ENCODE measurements at places on chromosomes 5 and 9.

GRCh38 chr9:110638381-110638954 is 30.1 kb upstream of the MUSK start:
- no peak for DNase-seq

GRCh38 chr9:130157079-130157478 is 15.1 kb upstream of the NCS1 start:
- DNase-seq = no peak

- no peak for DNase-seq
These were observed 67.6 kb downstream of the DPYSL3 start for GRCh38 chr5:147442224-147442623.

DNA sequence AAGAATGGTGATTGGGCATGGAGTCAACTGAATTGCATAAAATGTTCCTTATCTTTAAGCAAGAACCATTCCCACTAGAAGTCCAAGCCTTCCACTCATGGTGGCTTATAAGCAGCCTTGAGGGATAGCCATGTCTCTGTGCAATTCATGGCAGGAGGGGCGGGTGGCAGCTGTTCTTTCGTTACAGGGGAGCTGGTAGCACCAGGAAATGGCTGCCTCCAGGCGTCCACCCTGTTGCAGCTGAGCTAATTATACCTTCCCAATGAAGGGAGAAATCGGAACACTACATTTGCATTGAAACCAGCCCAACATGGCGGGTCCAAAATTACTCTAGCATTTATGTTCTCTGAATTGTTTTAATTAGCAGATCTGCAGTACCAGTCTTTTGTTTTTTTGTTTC is 289.8 kb downstream of the NTRK2 start:
- no peak for DNase-seq

DNA sequence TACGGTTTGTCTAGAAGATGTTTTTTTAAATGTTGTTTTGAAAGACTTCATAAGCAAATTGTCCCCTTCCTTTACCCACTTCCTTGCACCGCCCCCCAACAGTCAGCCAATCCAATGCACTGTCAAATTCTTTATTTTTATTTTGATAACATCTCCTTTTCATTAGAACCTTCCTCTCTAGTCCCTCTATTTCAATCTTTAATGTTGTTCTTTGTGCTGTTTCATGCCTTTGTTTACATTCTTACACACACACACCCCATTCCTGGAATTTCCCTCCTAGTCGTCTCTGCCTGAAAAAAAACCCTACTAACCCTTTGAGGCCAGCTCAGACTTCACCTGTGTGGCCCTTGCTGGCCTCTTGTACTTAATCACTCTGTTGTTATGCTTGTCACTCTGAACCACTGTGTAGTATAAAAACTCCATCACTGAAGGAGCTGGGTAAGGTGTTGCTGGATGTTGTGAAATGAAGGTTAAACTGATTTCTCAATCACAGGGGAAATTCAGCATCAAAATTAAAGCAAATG is 133.4 kb downstream of the UGCG start:
- no peak for DNase-seq

DNA sequence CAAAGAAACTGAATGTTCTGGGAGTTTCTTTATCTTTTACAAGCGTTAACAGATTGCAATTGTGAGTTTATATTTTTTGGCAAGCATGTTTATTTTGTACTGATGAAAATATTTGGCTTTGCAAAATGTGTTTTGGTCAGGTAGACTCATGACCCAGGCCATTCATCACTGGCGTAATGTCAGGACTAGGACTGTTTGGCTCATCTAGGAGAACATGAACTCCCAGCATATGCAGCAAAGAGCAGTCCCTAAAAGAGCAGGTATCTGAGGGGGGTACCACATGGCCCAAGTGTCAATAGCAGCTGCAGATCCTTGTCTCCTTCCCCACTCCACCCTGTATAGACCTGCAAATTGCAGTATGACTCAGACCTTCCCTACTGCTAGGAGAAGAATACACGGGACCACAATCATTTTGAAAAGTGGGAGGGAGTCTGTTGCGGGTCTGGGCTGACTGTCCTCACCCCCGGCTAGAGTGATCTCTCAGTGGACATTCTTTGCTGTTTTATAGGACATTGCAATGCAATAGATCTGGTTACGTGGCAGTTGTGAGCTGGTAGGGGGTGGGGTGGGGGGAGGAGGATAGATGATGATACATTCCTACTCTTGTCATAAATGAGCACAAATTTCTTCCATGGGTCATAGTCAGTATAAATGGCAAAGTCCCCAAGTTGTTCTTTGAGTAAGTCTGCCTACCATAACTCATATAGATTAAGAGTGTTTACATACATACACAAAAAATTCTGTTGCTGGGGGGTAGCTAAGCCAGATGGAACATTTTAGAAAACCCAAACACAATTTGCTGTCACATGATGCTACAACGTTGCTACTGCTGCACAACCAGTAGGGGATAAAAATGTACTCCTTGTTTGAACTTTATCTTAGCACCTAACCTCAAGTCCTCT is 20.8 kb upstream of the SNCAIP start:
- DNase-seq = no peak

DNA sequence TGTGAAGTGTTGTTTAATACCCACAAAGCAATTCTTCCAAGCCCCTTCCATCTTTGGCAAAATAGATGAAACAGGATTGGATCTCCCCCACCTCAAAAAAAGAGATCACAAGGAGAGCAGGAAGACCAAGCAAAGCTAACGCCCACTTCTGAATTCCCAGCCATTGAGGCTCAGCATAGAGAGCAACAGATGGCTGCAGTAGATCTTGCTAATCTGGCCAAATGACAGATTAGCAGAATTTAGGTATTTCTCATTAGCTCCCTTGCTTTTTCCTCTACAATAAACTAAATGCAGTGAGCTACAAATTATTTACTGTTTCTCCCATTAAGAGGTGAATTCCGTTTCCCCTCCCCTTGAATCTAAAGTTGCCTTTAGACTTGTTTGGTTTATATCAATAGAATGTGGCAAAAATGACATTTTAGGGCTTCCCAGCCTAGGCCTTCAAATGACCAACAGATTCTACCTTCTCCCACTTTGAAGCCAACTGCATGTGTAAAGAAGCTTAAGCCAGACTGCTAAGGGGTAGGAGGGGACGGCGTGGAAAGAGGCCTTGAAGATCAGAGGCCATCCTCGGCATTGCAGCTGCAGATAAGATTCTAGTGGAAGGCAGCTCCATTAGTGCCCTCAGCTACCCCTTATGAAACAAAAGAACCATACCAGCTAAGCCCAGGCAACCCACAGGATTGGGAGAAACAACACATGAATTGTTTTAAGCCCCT is 56.8 kb upstream of the CPEB4 start:
- DNase-seq = no peak
